ENCODE measurements at places on chromosomes 1 and 21.

DNA sequence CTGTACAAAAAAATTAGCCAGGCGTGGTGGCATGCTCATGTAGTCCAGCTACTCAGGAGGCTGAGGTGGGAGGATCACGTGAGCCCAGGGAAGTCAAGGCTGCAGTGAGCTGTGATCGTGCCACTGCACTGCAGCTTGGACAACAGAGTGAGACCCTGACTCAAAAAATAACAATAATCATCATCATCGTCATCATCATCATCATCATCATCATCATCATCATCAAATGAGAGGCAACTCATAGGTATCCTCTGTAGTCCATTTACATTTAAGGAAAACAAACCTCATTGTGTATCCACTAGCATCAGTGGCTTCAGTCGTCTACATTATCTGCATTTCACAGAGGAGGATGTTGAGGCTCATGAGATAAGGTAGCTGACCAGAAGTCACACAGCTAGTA is 68.8 kb upstream of the SELENON start:
- no peak for DNase-seq

GRCh38 chr1:244400974-244401373 is 50.7 kb downstream of the ADSS2 start:
- DNase-seq = no peak

- no peak for DNase-seq
Measured at GRCh38 chr1:232016616-232017015, 390.0 kb downstream of the DISC1 start.

DNA sequence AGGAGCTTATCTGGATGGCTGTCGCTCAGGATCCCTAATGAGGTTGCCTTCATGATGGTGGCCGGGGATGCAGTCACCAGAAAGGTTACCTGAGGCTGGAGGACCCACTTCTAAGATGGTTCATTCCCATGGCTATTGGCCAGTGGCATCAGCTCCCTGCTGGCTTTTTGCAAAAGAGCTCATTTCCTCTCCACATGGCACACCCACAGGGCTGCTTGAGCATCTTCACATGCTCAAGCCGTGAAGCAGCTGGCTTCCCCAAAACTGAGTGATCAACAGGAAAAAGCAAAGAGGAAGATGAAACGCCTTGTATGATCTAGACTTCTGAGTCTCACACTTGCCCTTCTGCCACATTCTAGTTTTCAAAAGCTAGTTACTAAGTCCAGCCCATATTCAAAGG is 124.6 kb upstream of the CXADR start:
- no peak for DNase-seq
